ENCODE measurements at places on chromosomes 11 and 22.

GRCh38 chr11:29135504-29135903, 881.3 kb downstream of the KCNA4 start:
- no peak for DNase-seq

GRCh38 chr11:47111318-47111804, 65.3 kb downstream of the ARFGAP2 start:
- no peak for DNase-seq

- DNase-seq: no peak
Measured at GRCh38 chr22:32556159-32556558, 81.5 kb downstream of the FBXO7 start.

DNA sequence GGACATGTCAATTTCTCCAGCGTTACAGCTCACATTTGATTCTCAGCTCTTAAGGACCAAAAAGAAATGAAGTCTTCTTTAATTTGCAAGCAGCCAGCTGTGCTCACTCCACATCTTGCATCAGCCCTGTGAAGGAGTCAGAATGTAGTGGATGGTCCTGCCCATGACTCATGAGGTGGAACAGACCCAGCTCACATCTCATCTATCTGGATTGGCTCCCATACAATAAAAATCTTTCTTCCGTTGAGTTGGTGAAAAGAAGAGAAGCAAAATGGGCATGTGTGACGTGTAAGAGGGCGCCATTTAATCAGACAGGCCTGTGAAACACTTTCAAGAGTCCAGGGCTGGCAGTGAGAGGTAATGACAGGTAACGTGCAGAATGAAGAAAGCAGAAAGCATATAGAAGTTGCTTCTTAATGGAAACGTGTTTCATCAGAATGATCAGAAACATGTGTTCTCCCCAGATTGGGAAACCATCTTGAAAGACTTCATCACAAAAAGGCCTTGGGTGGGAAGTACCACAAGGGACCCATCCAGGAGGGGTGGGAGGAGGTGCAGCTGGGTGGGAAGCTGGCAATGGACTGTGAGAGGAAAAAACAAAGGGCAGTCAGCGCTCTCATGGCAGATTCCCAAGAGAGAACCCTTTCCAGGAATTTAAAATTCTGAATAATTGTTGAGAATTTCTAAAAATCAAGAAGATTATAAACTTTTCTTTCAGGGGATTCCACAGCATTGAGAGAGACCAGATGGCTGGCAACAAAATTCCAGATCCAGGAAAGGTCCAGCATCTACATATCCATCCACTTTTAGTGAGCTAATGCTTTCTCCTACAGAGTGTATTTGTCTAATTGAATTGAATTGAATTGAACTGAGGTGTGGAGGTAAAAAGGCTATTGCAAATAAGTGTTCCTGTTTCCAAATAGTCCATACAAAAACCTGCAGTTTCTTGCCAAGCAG, 57.0 kb downstream of the ETS1 start:
- DNase-seq: no peak

- DNase-seq: peak; percentile 54
Measured at GRCh38 chr11:117851106-117851505, 25.4 kb downstream of the FXYD6 start.

DNA sequence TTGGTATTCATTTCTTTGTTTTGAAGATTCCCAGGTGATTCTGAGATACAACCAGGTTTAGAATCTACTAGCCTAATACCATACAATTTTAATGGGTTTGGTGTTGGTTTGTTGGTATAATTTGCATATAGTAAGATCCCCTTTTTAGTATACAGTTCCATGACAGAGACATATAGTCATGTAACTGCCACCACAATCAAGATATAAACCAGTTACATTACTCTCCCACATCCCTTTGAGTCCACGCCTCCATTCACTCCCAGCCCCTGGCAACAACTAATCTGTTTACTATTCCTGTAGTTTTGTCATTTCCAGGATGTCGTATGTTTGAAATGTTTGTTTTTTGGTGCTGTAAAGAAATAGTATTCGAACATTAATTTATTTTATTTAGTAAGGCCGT, 4.3 kb downstream of the ASRGL1 start:
- DNase-seq: peak; percentile 21

GRCh38 chr11:1481861-1482441, 4.6 kb downstream of the MOB2 start:
- no peak for DNase-seq

DNA sequence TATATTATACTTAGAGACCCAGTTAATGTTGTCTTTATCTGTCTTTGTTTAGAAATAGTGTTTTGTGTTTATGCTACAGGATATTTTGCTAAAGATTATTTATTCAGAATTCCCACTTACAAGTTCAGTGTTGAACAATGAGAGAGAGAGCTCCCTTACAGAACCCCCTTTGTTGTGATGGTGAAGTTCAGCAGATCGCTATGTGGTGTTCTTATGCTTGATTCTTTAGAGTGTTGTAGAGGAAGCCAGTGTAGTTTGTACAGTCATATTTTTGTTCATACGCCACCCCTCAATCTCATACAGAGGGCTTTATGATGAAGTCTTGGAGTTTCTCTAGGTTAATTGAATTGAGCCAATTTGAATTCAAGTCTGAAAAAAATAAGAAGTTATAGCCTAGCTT, 150.2 kb downstream of the TMEM135 start:
- no peak for DNase-seq

DNA sequence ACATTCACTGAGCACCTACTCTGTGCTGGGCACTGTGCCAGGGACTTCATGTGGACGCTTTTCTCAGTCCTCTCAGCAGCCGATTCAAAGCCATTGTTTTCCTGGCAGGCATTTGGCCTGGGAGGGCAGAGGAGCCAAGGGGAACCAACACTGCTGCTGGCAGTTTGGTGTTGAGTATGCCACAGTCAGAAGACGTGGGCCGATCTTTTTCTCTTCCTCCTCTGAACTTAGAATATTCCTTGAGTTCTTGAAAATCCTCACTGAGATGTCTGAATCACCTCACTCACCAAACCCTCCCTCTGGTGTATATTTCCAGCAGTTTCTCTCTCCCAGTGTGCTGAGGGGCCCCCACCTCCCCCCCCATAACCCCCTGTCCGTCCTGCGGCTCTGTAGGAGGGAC, 114.5 kb upstream of the CRYBB3 start:
- DNase-seq: no peak

DNA sequence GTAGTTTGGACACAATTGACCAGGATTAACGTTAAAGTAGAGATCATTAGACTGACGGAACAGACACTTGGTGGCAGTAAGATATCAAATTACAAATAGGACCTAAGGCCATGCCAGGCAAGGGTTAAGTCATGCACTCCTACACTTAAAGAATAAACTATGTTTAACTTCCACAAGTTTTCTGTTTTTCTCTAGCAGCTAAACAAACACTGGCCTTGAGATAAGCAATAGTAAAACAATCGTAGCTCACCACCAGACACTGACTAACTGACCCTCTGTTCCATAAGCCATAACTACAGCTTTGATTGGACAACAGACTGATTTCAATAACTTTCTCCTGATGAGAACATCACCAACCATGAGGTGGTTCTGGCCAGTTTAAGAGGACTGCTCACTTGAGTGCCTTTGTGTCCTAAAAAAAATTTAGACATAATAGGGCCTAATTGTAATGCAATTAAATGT, 2.0 kb upstream of the CEP126 start:
- DNase-seq: no peak

DNA sequence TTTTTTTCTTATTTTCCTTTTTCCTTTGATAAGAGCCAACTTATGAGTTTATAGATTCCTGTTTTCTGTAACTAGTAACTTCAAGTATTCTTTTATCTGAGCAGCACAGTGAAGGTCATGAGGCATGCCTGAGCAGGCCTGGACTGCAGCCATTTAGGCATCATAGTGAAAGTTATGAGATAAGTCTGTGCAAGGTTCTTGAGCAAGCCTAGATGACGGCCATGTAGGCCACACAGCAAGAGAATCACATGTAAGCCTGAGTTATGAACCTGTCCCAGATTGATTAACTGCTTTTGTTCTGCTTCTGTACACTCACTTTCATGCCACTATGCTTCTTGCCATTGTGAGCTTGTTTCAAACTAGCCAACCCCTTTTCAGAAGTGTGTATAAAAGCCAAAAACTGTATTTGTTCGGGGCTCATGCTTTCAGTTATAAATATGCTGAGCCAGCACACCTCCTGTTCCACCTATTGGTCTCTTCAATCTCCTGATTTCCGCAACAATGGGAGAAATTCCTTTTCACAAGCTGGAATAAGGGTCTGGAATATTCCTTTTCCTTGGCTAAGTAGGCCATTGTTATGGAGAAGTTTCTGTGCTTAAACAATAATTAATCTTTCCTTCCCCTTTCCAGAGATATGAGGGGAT, 745.7 kb downstream of the FAM181B start:
- no peak for DNase-seq

GRCh38 chr11:99739464-99740089, 718.8 kb downstream of the CNTN5 start:
- peak; percentile 5 for DNase-seq

DNA sequence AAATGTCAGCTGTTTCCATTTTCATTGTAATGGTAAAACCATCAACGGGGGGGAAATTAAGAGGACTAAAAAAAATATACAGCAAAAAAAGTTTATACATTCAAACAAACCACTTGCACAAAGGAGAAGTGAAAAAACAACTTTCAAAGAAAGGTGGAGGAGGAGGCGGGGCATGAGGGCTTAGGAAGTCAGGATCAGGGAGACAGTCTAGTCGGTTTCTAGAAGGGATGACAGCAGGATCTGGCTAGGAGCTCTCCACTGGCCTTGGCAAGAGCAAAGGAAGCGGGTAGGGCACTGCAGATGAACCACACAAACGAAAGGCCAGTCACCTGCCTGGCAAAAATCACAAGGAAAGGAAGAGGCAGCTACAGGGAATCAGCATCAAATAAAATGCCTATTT, 31.0 kb downstream of the NAP1L4 start:
- no peak for DNase-seq

- DNase-seq: no peak
Measured at GRCh38 chr11:64656862-64657261, 65.8 kb downstream of the SLC22A12 start.

- DNase-seq: no peak
Measured at GRCh38 chr11:12689029-12689755, 15.0 kb downstream of the TEAD1 start.

GRCh38 chr11:14775897-14776296, 116.1 kb downstream of the CYP2R1 start:
- no peak for DNase-seq

DNA sequence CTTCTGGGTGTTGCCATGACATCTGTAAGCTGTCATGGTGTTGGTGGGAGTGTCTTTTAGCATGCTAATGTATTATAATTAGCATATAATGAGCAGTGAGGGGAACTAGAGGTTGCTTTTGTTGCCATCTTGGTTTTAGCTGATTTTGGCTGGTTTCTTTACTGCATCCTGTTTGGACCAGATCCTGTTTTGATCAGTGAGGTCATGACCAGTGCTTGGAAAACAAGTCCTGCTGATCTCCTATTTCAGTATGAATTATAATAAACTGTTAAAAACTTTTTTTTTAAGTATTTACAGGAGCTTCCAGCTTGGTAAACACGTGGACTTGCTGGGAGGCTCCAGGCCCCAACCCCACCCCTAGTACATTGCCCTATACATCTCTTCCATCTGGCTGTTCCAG, 30.5 kb upstream of the P4HA3 start:
- DNase-seq: no peak

DNA sequence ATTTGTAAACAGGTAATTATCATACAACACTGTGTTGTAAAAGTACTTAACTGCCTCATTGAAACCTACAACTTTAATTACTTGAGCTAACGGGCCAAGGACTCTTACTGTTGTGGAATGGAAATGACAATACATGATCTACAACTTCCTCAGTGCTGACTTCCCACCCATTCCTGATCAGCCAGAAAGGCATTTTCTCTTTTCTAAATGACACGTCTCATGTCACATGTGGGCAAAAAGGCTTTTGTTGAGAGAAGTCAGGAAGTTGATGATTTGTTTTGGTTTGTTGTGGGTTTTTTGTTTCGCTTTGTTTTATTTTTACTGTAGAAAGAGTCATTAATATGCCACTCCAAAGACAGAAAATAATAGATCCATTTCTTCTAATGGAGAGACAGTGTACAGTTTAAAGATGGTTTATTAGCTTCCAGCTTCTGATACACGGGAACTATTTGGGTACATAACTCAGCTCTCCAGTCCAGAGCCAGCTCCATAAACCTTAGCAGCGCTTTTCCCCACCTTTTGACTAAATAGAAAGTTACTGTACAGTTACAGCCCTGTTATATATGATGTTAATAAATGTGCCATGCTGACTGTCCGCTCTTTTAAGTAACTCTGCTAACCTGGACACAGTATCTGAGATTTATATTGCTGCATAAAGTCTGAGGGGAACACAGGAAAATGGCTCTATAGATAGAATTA, 509.4 kb upstream of the API5 start:
- DNase-seq: no peak

- no peak for DNase-seq
Measured at GRCh38 chr11:16981651-16982194, 32.5 kb downstream of the PLEKHA7 start.

DNA sequence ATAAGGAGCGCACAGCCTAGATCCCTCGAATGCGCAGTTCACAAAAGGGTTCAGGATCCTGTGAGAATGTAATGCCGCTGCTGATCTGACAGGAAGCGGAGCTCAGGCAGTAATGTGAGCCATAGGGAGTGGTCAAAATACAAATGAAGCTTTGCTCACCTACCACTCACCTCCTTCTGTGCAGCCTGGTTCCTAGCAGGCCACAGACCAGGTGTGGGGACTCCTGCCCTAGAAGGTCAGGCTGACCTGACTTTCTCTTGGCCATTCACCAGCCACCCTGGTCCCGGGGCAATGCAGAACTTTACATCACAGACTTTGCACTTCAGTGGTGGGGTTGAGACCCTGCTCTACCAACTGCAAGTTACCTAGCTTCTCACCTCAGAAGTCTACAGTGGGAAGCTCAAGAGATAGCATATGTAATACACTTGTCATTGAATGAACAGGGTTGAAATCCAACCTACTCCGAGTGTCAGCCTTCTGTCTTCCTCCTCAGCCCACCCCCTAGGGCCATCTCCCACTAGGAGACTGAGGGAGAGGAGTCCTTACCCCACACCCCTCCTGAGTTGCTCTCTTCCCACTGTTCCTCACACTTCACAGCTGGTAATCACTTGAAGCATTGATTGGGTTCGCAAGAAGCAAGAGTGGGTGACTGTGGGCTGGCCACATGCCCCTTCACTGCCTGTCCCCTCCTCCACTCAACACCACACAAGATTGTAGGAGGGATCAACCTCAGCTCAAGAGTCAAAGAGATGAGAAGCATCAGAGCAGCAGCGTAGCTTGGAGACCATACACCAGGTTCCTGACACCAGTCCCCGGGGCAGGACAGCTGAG, 2.0 kb upstream of the KCNJ1 start:
- no peak for DNase-seq

DNA sequence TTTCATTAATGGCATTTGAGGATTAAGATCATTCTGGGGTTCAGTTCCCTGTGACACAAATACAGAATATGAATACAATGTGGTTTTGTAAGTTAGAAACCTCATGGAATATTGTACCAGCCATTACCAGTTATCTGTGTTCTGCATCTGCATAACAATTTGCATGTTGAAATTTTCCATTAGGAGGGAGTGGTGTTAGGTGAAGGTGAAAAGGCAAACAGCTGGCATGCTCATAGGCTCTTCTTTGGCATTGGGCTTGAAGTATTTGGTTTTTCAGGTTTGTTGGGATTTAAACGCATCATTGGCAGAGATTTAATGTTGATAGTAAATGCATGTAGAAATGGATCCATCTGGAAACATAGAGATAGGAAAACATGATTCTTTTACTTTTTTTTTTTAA, 18.6 kb downstream of the RTN3 start:
- no peak for DNase-seq

All from inflammatory macrophage treated with lipopolysaccharide for 4 hours (primary cell).